ENCODE measurements at places on chromosomes 11 and 22. TPM values are rescaled to one million over a fixed set of nuclear protein-coding genes. Genes with fewer than 3 reads are reported as not detected.

GRCh38 chr22:48858121-48858520, 969.6 kb downstream of the BRD1 start:
- no peak for DNase-seq

DNA sequence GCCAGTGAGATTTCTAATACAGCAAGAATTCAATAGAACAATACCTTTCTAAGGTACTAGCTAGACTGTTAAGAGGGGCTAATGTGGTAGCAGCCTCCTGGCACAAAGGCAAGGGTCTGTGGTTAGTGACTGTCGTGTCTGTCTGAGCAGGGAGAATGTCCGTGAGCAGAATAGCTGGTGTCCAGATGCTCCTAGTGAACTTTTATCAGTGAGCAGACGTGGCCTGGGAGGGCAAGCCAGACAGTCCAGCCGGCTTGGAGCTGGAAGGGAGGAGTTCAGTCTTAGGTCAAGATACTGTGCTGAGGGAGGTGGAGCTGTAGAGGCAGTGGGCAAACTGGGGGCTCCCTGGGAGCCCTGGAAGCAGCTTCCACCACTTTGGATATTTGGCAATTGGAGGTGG, 138.6 kb downstream of the TEAD1 start:
- no peak for DNase-seq

GRCh38 chr11:75337195-75337654, 14.2 kb downstream of the ARRB1 start:
- peak; percentile 92 for DNase-seq

DNA sequence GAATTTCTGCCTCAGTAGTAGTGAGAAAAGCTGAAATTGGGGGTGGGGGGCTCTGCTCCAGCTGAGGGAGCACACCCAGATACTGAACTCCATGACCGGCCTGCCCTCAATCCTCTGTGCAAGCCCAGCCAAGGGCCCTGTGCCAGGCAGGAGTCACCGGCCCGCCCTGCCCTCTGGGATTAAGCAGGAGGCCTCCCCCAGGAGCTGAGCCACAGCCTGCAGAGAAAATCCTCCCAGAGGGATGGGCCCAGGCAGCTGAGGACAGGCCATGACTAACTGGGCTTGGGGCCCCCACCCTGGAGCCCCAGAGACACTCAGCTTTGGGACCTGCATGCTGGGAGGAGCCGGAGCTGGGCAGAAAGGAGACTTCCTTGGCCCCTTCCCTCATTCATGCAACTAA, 48.8 kb downstream of the MN1 start:
- peak; percentile 94 for DNase-seq

DNA sequence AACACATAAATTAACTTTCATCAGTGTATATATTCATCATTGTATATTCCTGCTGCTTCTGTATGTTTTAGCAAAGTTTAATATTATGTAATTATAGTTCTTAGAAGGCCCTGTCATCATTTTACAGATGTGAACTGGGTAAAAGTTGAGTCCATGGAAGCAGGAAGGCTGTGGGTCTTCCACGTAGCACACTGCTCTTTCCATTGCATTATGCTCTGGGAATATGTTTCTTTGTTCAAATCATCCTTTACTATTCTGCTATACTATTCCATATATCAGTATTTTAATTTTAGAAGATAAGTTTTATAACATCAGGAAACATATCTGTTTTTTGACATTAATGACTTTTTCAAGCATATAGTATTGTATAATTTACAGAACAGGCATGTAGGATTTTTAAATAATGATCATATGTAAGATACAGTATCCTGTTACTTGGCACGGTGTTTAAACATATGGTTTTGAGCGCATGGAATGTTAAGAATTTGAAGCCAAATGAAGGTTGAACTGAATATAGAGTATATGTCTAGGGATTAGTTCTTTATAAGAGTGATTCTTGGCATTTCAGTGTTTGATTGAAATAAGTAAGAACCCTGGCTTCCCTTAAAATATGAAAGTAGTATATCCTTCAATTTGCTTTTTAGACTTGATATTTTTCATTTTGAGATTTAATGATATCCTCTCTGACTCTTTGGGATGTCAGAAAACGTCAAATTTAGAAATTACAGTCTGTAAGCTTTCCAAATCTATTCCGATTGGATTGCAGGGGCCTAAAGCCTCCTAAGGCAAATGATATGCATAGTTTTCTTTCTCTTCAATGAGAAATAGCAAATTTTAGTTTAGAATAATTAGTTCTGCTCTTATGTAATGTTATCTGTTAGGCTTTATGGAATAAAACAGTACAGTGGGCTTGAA, 8.6 kb downstream of the CCDC81 start:
- DNase-seq: no peak

- DNase-seq: no peak
These were observed 60.1 kb downstream of the SOX6 start for GRCh38 chr11:16296273-16296672.

GRCh38 chr11:24234822-24235508, 261.9 kb upstream of the LUZP2 start:
- DNase-seq: no peak

DNA sequence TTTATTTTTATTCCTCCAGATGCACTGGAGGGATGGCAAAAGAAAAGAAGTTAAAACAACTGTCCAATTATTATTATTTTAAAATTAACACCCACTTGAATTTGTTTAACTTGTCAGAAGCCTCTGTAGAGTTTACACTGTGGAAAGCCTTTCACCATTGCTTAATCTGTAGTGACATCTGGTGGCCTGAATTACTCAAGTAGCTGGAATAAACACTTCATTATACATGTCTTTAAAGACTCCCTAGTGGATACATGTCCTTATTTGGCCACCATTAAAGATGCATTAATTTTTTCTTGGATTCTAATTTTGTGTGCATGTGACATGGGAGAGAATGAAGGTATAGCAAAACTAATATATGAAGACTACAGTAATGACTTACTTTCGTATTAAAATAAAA, 1496.5 kb downstream of the FAM181B start:
- no peak for DNase-seq

DNA sequence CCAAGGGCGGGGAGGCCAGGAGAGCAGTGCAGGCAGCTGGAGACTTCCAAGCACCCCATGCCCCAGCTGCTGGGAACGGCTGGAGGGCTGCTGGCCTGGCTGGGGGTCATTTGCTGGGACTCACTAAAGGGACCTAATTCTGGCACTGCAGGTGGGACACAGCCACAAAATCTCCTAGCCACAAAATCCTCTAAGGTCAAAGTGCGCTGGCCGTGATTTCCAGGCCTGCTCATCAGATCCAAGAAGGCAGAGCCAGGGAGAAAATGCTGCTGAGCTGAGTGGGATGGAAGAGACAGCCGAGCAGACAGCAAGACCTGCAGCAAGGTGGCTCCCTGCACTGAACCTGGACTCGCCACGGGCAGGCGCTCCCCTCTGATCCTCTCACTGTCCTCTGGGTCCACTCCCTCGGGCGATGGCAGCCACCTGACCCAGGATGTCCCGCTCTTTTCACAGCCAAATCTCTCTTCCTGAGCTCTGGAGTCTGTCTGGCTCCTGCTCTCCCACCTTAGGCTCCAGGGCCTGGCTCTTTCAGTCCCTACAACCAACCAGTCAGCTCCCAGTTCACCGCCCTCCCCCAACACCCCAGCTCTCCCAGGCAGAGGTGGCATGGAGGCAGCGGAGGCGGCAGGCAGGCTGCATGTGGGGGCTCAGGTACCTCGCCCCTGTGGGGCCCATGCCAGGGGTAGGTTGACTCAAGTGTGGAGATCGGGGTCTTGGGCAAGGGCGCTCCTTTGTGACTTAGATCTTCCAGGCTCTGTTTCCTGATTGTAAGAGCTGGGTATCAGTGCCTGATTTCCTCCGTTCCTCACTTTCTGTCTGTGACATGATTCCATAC, 14.5 kb downstream of the OVOL1 start:
- peak; percentile 71 for DNase-seq

DNA sequence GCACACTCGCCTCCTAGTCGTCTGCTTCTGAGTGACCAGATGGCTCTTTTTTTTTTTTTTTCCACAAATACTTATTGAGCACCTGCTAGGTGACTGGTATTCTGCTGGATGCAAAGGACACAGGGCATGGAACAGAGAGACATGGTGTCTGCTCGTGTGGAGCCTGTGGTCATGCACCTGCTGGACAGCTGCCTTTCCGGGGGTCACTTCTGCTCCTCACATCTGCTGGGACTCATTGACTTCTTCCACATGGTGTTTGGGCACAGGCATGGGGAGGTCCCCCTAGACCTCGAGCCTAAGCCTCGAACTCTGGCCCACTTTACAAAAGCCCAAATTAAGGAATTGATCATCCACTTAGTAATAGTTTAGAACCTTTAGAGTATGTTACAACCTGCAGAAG, 39.5 kb upstream of the EMID1 start:
- DNase-seq: no peak

DNA sequence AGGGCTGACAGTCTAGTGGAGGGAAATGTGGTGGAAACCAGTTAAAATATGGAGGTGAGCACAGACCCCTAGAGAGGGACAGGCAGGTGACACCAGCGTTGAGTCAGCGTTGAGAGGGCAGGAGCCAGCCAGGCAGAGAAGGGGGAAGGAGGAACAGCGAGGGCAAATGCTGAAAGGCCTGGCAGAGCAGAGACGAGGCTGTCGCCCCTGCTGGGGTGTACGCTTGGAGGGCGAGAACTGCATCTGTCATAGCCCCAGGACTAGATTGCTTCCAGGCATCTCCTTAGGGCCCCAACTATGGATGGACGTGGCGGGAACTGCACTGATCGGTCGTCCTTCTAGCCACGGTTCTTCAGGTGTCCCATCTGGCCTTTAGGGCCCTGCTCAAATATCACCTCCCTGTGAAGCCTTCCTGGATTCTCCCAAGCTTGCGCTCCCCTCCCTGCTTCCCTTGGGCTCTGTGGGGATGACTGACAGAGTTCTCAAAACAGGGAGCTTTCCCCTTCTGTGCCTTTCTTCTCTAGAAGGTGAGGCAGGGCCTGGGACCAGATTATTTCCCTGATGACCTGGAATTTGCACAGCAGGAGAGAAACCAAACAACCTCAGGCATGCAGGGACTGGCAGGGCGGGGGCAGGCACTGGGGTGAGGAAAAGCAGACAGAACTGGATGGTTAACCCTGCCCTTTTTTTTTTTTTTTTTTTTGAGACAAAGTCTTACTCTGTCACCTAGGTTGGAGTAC, 11.1 kb downstream of the SYNGR1 start:
- DNase-seq: peak; percentile 64

- DNase-seq: no peak
These were observed 78.1 kb upstream of the ALKBH3 start for GRCh38 chr11:43802509-43802908.

DNA sequence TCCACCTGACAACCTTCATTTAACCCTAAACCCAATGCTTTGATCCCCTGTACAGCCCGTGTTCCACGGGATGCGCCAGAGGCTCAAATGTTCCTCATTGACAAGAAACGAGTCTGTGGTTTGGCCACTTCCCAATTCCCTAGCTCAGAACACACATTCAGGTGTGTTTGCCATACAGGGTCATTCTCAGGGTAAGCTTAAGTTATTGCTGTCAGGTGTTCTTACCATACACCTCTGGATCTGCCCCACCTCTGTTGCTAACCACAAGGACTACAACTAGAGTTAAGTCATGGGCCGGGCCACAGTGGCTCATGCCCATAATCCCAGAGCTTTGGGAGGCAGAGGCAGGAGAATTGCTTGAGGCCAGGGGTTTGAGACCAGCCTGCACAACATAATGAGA, 45.6 kb upstream of the POLD3 start:
- DNase-seq: no peak

GRCh38 chr11:60872961-60873524, 5.7 kb downstream of the ZP1 start:
- DNase-seq: peak; percentile 95

DNA sequence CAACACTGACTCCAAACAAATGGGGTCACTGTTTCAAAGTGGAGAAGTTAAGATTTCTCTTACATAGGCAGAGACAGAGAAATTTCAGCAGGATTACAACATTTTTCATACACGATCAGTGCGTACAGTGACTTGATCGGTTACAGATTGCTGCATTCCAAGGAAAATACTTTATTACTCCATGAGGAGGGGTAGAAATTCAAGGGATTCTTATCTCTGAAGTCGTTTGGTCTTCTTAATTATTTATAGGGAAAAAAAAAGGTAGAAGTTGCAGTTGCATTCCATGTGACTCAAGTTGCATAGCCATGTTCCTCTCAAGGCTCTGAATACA, 10.7 kb upstream of the SMIM38 start:
- DNase-seq: no peak

Gene TUBGCP6
- total RNA-seq: 28.2 TPM

Gene OR51E2
- total RNA-seq: not detected

Gene SMC1B
- not detected for total RNA-seq

Gene NAALADL1
- total RNA-seq: 15.6 TPM

Data from osteoblast (primary cell).